ENCODE measurements at places on chromosomes 16 and 17.
A peak's percentile ranks its signal among the peaks of the same experiment; 100 is the strongest.

GRCh38 chr16:66510711-66511601 is 39.0 kb downstream of the TK2 start:
- peak; percentile 78 for DNase-seq
- peak overlapping the region; percentile 97 for H3K27ac ChIP-seq

- peak; percentile 57 for DNase-seq
- no peaks in the 10 kb centered on the region for H3K4me1 ChIP-seq
- no peaks in the 10 kb centered on the region for H3K36me3 ChIP-seq
- H3K27ac ChIP-seq, result no peak overlapping the region
- no peaks in the 10 kb centered on the region for H3K27me3 ChIP-seq
These were observed 6.6 kb downstream of the NDRG4 start for GRCh38 chr16:58506241-58507194.

- H3K27ac ChIP-seq, result no peak overlapping the region
- H3K27me3 ChIP-seq, result no peaks in the 10 kb centered on the region
- no peak overlapping the region for H3K4me3 ChIP-seq
- no peaks in the 10 kb centered on the region for H3K4me1 ChIP-seq
- DNase-seq, result no peak
- no peaks in the 10 kb centered on the region for H3K36me3 ChIP-seq
These were observed 5.0 kb upstream of the MYL4 start for GRCh38 chr17:47203984-47204721.

DNA sequence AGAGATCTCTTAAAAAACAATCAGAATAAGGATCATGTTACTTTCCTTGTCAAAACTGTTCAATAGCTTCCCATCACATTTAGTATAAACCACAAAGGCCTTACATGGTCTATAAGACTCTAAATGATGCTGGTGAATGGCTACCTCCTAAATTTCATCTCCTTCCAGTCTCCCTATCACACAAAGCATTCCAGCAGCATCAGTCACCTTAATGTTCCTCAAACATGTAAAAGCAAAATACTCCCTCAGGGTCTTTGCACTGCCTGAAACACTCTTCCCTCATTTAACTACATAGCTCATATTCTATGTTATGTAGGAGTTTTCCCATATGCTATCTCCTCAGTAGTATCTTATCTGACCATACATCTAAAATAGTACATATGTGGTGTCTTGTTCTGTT is 53.5 kb upstream of the INTS2 start:
- H3K27me3 ChIP-seq, result no peaks in the 10 kb centered on the region
- no peak overlapping the region for H3K27ac ChIP-seq
- DNase-seq, result no peak
- no peaks in the 10 kb centered on the region for H3K4me1 ChIP-seq

DNA sequence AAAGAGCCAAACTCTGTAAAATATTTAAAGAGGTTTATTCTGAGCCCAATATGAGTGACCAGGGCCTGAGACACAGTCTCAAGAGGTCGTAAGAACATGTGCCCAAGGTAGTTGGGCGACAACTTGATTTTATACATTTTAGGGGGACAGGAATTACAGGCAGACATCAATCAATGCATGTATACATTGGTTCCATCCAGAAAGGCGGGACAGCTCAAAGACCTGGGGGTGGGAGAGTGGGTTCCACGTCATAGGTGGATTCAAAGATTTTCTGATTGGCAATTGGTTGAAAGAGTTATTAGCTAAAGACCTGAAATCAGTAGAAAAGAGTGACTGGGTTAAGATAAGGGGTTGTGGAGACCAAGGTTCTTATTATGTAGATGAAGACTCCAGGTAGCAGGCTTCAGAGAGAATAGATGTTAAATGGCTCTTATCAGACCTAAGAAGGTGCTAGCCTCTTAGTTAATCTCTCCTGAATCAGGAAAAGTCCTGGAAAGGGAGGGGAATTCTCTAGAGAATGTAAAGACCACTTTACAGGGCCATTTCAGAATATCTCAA is 32.4 kb downstream of the HSBP1 start:
- H3K4me3 ChIP-seq, result no peak overlapping the region
- H3K27ac ChIP-seq, result no peak overlapping the region
- no peaks in the 10 kb centered on the region for H3K36me3 ChIP-seq

GRCh38 chr17:10772425-10773380 is 31.2 kb downstream of the TMEM238L start:
- no peaks in the 10 kb centered on the region for H3K4me1 ChIP-seq
- no peak overlapping the region for H3K27ac ChIP-seq
- H3K4me3 ChIP-seq, result no peak overlapping the region
- no peaks in the 10 kb centered on the region for H3K36me3 ChIP-seq
- H3K27me3 ChIP-seq, result no peaks in the 10 kb centered on the region

GRCh38 chr17:11601661-11602060 is 3.4 kb downstream of the DNAH9 start:
- peaks cover 2% of the 10 kb centered on the region for H3K27me3 ChIP-seq
- no peak overlapping the region for H3K4me3 ChIP-seq
- no peak for DNase-seq
- no peaks in the 10 kb centered on the region for H3K36me3 ChIP-seq
- no peak overlapping the region for H3K27ac ChIP-seq

DNA sequence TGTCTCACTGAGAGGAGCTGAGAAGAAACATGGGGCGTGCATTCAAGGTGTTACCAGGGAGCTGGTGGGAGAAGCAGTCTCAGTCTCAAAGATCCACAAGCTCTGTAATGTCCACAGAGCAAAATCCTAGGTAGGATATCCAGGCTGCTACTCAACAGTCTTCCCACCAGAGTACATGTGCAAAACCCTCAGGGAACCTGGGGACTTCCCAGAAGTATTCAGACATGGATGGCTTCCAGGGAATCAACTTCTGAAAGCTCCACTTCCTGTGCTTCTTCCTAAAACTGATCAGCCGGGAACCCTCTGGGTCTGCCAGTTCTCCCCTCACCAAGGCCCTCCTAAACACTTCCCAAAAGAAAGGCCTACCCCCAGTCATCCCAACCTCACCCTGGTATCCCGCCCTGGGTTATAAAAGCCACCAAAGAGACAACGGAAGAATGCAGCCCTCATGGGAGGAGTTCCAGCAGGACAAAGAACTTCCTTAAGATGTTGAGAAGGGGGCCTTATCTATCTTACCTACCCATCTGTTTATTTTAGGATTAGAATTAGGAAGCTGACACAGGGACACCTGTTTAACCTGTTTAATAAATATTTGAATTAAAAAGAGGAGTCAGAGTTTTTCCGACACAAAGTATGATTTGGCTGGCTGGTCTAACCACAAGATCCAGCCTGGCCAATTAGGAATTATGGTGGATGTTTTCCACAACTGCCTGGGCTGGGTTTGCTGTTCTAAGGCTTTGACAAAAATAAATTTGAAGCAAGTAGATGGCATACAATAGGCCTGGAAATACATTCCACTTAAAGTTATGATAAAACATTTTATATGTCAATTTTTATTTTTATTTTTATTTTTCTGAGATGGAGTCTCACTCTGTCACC is 37.0 kb downstream of the CUEDC1 start:
- H3K27ac ChIP-seq, result no peak overlapping the region
- H3K4me3 ChIP-seq, result no peak overlapping the region
- no peaks in the 10 kb centered on the region for H3K36me3 ChIP-seq
- no peak for DNase-seq
- no peaks in the 10 kb centered on the region for H3K27me3 ChIP-seq

GRCh38 chr17:2174468-2175293 is 119.8 kb downstream of the HIC1 start:
- DNase-seq, result peak; percentile 79
- H3K27ac ChIP-seq, result no peak overlapping the region
- H3K36me3 ChIP-seq, result no peaks in the 10 kb centered on the region
